Mammary epithelial cell (primary cell): ENCODE measurements at places on chromosomes 1 and 21.

DNA sequence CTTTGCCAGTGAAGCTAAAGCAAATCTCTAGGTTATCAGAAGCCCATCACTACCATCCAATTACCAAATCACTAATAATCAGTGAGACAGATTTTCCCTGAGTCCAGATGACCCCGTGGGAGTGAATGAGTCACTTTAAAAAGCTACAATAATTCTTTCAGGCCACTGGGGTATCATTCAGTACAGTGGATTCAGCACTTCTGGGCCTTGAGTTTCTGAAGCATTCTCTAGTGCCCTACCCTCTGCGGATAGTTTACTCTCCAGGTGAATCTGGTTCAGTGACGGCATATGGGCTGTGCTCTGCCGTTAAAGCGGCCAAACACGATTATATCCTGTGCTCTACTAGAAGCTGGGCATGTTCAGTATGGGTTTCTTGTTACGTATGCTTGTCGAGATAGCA, 26.1 kb downstream of the NR5A2 start:
- no peak for DNase-seq

DNA sequence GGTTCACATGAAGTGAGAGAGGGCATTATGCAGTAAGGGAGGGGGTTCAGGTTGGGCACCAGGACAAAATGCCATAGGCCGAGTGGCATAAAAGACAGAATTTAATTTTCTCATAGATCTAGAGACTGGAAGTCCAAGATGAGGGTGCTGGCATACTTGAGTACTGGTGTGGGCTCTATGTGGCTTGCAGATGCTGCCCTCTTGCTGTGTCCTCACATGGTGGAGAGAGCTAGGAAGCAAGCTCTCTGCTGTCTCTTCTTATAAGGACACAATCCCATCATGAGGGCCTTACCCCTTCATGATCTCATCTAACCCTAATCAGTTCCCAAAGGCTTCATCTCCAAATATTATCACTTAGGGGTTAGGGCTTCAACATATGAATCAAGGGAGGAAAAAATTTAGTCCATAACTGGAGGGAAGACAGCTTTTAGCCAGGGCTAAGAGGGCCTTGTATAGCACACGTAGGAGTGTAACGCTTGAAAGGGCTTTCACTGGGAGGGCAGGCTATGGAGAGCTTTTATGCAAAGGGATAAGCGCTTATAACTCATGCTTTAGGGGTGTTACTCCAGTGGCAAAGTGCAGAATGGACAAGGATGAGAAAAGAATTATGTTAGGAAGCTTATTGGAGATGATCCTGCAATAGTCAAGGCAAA, 64.5 kb downstream of the PLPPR5 start:
- DNase-seq = no peak

DNA sequence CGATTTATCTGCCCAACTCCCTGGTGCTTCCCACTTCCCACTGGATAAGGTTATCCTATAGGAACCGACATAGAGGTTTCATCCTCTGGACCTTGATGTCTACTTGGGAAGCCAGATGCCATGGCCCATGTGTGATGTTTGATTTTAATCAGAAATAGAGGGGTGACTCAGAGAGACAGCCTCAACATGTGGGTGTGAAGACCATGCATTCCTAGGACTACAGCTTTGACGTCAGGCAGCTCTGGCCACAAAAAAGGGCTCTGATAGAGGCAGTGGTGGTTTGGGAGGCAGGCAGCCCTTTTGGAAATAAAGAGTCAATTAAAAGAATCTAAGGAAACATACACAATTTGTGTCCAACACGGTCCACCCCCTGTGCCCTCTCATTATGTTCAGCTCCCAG, 5.2 kb upstream of the SH2D2A start:
- peak; percentile 49 for DNase-seq

DNA sequence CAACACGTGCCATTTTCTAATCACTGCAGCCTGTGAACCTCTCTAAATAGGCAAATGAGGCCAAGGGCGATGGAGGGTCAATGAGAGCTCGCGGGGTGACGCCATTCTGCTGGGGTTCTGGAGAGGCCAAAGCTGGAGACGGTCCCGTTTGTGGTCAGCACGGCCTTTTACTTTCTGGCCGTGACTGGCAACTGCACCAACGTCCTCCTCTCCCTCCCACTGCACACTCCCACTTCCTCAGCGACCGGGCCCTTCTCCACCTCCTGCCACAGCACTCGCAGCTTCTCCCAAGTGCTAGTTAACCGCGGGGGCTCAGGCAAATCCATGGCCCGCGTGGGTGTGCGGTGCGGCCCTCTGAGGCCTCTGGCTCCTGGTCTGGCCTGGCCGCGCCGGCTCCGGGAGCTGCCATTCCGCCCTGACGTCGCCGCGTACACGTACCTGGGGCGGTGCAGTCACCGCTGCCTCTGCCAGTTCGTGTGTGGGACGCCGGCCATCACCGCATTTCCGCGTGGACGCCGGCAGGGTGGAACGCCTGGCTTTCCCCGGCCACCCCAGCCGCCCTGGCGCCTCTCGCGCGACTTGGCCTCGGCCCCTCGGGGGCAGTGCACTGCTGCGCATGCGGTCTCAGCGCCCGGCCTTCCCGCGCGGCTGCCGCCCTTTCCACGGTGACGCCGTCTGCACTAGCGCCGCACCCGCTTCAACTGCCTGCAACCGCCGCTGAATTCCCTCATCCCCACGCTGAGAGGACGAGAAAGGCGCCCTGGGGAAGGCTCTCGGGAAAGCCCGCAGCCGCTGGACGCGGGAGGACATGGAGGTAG, 18.2 kb downstream of the OR2C3 start:
- DNase-seq = no peak

- DNase-seq = no peak
Observed at GRCh38 chr21:35136106-35136505, 87.0 kb upstream of the RUNX1 start.

DNA sequence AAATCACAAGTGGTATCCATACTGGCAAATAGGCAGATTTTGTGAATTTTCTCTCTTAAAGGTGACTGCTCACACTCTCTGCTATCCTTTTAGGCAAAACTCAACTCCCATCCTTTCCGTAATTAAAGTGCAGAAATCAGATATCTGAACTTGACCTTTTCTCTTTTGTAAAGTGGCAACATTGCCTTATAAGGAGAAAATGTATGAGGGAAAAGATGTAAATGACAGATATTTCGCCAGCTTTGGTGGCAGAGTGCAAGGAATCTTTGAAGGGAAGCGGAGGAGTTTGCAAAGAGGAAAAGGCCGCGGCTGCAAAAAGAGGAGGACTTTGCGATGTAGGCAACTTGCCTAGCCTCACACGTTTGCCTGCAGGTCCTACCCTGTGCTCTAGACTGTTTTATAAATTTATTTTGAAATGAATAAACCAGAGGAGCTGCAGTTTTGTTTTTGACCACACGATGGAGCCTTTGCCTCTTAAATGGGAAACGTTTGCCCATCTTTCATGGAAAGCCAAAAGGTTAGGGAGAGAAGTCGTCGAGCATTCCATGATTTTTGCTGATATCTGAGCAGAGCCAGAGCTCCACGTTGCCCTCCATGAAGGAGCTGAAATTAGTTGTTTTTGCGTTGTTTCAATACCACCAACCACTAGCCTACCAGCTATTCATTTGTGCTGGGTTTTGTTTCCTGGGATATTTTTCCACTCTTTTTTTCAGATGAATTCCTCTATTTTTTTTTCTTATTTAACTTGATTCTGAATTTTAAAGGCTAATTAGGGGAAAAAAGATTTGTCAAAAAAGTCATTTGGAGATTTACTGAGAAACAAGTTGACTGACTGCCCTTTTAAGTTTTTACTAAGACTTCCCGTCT, 242.3 kb downstream of the LMX1A start:
- DNase-seq = peak; percentile 38
